HT-29 (cell line): ENCODE measurements at places on chromosomes 12 and 14. TPM values are rescaled to one million over a fixed set of nuclear protein-coding genes. Genes with fewer than 3 reads are reported as not detected.

DNA sequence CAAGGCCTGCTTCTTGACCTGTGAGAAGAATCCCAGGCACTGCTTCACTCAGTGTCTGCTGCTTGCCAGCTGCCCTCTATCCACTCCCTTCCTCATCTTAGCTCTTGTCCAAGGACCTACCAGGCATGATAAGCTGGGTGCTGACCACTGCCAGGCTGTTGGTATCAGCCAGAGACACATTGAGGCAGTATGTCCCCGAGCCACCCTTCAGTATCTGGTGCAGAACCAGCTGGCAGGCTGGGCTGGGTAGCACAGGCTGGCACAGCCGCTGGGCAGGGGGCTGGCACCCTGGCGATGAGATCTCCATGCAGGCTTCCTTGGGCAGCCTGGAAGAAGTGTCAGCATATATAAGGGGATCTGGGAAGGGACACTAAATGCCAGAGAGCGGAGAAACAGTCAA lies 10.5 kb downstream of the PMEL start:
- DNase-seq: no peak

CACNA2D4 gene
- 0.81 and 3.4 TPM in 2 replicates for total RNA-seq

KRT6C gene
- total RNA-seq: not detected in 2 replicates

SLC39A5 gene
- total RNA-seq: 8.6 and 10.7 TPM in 2 replicates

DEPDC4 gene
- 0.23 and 1.1 TPM in 2 replicates for total RNA-seq

CLBA1 gene
- 9.8 and 11.6 TPM in 2 replicates for total RNA-seq

NDRG2 gene
- total RNA-seq: 16.0 and 18.1 TPM in 2 replicates

DNA sequence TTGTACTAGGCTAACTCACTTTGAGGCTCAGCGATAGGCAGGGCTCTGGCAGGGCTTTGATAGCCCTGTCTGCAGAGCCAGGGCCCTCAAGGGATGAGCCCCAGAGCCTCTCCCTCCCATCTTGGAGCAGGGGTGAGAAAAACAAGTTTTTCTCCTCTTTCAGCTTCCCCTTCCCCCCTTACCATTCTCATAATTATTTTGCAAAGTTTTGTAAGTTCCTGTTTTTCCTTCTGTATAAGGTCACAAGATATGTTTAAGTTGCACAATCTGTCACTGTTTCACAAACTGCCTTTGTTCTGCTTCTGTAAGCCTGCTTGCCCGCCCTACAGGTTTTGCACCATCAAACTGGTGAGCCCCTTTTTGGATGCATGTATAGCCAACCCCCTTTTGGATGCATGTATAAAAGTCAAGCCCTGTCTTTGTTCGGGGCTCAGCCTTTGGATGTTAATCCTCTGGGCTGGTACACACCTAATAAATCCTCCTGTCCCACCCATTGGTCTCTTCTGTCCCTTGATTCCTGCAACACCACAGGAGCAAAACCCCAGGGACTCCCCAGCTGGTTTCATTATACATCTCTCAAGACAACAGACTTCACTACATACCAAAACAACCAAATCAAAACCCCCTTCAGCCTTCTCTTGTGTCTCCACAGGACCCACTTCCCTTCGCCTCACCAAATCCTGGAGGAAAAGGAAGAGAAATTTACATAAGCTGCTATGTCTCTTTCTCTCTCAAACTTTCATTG lies 52.5 kb upstream of the RESF1 start:
- DNase-seq: no peak

GRCh38 chr12:30902001-30902400 lies 24.5 kb upstream of the TSPAN11 start:
- no peak for DNase-seq

GRCh38 chr14:53824061-53824460 lies 132.6 kb downstream of the BMP4 start:
- no peak for DNase-seq

DNA sequence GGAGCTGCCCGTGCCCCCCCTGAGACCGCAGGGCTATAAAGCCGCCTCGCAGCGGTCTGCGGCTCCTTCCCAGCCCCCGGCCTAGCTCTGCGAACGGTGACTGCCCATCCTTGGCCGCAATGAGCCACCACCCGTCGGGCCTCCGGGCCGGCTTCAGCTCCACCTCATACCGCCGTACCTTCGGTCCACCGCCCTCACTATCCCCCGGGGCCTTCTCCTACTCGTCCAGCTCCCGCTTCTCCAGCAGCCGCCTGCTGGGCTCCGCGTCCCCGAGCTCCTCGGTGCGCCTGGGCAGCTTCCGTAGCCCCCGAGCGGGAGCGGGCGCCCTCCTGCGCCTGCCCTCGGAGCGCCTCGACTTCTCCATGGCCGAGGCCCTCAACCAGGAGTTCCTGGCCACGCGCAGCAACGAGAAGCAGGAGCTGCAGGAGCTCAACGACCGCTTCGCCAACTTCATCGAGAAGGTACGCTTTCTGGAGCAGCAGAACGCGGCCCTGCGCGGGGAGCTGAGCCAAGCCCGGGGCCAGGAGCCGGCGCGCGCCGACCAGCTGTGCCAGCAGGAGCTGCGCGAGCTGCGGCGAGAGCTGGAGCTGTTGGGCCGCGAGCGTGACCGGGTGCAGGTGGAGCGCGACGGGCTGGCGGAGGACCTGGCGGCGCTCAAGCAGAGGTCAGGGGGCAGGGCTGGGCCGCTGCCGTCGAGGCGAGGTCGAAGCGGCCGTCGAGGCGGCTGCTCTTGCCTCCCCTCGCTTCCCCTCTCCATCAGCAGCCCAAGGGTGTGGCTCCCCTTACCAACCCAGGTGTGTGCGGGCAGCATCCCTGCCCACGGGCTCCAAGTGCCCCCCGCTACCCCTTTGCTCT lies at the start of gene PRPH:
TSS of gene PRPH (plus strand) at position 66 of the 855 bp plus-strand sequence. CDS start at position 120, 54 bp downstream.
- no peak for DNase-seq

DNA sequence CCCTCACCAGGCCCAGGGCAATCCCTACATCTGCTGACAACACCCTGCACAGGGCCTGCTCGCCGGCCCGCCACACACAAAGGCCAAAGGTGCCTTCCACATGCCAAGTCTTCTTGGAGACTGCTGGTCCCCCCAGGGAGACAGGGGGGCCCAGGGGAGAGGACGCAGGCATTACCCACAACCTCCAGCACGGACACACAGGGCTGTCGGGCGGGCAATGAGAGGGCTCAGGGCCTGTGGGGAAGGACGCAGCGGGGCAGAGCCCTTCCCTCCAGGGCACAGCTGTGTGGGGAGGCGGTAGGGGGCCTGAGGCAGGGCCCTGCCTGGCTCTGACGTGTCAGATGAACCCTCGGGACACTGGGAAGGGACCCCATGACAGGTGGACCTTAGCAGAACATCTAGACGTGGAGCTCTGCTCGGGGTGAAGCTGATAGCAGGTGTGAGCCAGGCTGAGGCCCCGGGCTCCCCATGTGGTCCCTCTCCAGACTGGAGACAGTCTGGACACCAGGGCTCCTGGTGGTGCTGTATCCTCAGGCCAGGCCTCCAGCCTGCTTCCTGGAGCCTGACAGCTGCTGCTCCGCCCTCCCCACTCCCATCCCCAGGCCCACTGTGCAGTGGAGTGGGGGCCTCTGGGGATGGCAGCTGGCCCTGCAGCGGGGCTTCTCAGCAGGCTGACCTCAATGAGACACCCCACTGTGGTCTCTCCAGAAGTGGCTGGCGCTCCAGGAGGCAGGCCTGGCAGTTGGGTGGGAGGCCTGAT lies 31.6 kb upstream of the NUDT14 start:
- DNase-seq: no peak

DNA sequence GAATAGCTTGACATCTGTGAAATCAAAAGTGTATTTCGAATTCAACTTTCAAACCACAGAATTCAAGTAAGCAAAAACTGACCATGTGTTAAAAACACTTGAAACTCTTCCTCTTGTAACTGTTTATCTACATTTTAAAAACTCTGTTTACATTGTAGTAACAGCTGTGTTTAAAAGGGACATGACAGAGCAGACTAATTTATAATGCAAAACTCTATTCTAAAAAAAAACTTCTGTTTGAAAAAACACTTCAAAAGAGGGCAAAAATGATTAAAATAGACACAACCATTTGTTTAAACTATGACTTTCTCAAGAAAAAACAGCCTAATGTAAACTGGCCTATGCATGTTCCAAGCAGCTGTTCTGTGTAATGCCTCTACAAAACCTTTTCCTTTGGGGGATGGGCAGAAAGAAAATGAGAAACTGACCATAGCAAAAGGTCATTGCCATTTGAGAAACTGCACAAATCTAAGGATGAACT lies 149.1 kb upstream of the HMGA2 start:
- no peak for DNase-seq

NFATC4 gene
- 2.9 and 4.3 TPM in 2 replicates for total RNA-seq

KITLG gene
- total RNA-seq: 37.8 and 42.1 TPM in 2 replicates

DNA sequence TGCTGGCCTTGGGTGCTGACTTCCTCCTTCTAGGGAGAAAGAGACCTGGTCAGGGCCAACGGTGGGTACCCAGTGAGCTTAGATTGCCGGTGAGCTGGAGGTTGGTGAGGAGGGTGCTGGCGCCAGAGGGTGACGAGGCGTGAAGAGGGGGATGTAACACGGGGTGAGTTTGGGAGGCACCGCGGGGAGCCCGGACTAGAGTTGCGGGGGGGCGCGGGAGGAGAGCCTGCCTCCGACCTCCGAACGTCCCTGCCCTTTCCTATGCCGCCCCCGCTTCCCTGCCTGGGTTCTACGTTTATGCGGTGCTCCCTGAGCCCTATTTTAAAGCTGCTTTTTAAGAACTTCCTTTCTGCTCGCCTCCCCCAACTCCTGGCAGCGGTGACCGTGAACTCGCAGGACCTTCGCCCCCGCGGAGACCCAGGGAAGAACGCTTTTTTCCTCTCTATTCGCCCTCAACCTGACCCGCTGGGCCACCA lies 18.6 kb downstream of the OR6S1 start:
- DNase-seq: no peak

ADCY4 gene
- total RNA-seq: 1.6 and 2.9 TPM in 2 replicates

KRT79 gene
- total RNA-seq: not detected in 2 replicates

SIX6 gene
- total RNA-seq: not detected in 2 replicates

TMTC3 gene
- total RNA-seq: 4.2 and 4.3 TPM in 2 replicates

TBPL2 gene
- total RNA-seq: not detected in 2 replicates
